Stimulated activated CD4-positive, alpha-beta T cell treated with anti-CD3 and anti-CD28 coated beads, Interleukin-15, amount 100 ng/mL, for 1 hour (primary cell): ENCODE measurements at places on chromosomes 5 and 9.

DNA sequence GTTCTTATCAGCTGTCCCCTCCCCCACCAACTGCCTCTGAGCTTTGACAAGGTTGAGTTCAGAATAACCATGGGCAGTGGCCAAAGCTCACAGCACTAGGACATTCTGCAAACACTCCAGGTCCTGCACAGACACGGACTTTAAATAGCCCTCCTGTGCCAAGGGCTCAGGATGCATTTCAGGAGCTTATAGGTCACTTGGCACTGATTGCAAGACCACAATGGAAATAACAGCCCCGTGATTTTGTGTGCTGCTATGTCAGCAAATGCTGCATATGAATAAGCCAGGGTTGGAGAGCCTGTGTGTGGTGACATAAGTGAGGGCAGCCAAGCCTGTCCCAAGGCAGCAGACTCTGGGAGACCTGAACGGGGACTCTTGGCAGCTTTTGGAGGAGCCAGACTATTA lies 150.7 kb downstream of the DMRT2 start:
- no peak for DNase-seq

- no peak for DNase-seq
Measured at GRCh38 chr5:133480366-133480765, 132.0 kb downstream of the FSTL4 start.

GRCh38 chr5:33611877-33612276 lies 171.1 kb downstream of the TARS1 start:
- DNase-seq, result no peak

- no peak for DNase-seq
Measured at GRCh38 chr9:70083429-70083828, 39.8 kb downstream of the MAMDC2 start.

DNA sequence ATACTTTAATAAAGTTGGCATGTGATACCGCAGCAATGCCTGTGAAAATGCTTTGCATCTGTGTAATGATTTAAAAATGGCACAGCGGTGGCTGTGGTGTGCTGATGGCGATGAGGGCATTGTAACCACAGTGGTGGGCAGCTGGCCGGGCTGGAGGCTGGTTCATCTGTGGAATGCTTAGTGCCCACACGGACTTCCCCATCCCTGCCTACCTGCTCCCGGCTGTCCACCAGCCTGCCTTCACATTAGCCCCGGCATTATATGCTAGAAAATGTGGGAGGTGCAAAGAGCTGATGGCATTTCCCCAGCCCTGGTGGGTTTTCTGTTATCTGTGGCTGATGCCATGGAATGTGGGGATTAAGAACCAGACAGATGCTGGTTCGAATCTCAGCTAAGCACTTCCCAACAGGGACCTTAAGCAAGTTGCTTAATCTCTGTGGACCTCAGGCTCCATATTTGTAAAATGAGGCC lies 2.9 kb upstream of the NDST1 start:
- no peak for DNase-seq

DNA sequence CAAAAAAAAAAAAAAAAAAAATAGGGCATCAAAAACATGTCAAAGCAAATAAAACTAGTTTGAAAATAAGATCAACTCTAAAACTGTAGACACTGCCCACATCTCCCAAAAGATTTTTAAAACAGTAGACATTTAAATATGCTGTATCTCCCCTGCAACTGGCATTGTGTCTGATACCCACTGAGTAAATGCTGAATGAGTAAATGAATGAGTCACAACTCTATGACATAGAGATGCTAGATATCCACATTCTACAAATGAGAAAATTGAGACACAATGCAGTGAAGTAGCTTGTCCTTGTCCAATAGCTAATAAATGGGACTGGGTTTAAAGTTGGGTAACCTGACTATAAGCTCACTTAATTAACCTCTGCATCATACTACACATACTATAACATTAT lies 14.1 kb upstream of the MAP1B start:
- DNase-seq, result no peak

DNA sequence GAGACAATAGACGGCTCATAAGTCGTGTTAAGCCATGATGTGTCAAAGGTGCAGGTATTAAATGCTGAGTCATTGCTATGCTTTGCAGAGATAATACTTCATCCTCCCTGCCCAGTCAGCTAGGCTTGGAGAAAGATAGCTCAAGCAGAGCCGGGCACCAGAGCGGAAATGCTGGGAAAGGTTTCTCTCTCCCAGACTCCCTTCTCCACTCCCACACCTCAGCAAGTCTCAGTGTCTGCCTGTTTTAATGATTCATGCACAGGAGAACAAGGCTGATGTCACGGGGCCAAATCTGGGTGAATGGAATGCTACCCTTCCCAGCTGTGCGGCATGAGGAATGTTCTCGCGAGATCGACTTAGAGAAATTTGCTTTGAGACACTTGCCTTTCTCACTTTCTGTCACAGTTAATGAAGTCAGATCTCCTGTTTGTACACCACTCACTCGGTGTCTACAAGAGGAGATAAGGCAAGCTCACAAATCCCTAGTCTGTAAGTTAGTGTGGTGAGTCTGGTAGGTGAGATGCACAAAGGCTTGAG lies 204.4 kb downstream of the EFNA5 start:
- no peak for DNase-seq

GRCh38 chr9:134455934-134456755 lies 129.9 kb downstream of the RXRA start:
- DNase-seq, result peak; percentile 29

DNA sequence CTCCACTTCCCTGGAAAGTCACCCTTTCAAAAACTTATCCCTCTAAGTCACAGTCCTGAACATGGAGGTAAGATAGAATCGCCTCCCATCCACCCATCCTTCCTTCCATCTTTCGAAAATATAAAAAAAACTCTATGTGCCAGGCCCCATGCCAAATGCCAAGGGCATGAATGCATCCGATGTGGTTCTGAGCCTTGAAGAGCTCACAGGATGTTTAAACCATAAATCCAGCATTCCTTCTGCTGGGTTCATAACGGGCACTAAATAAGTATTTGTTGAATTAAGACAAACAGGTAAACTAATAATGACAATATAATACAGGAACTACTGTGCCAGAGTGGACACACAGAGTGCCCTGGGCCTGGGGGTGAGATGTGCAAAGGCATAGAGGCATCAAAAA lies 147.3 kb downstream of the TTLL11 start:
- no peak for DNase-seq

GRCh38 chr9:136196404-136197083 lies 8.4 kb downstream of the LHX3 start:
- no peak for DNase-seq

DNA sequence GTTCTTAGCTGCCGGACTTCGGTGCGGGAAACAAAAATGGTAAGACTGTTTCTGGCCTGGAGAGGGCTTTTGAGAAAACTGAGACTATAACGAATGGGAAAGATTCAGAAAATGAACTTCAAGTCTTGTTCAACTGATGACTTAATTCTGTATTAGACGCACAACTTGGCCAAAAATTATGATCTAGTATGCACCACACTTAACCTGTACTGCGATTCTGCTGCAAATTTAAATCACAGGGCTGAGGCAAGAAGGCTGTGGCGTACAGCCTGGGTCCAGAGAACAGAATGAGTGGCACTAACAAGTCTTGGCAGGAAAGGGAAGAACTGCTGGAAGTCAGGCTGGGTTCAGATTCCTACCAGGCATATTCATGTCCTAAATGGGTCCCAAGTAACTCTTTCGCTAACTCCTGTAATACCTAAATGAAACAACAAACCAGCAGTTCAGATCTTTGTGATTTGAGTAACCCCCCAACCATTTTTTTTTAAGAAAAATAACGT lies 781 bp upstream of the COL23A1 start:
- DNase-seq, result no peak

DNA sequence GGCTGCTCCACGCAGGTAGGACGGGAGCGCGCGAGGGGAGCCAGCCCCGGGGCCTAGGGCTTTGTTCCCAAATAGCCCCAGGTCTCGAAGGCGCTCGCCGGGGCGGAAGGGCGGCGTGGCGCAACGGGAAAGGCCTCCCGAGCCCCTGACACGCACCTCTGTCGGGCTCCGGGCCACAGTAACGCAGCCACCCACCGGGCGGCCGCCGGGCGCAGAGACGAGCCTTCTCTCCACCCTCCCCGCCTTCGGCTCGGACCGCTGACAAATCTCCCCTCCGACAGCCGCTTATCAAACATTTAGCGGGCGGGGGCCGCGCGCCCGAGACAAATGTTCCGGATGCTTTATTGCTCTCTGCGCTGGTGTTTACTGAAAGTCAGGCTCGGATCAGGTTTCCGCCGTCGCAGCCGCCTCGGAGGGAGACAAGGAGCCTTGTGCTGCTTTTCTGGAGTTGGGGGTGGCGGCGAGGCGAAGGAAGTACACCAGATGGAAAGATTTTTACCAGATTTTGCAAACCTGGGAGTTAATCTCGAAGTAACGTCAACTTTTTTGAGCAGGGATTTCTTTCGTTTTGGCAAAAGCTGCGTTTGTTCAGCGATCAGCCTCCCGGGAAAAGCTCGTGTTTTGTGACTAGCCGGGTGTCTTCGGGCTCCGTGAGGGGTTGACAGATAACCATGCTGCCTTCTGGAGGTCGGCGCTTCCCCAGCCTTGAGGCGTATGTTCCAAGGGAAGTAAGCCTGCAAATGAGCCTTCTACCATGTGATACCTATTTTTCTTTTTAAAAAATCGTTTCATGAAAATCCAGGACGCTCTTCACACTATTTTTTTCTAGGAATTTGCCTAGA lies 950 bp downstream of the RGMB start:
- peak; percentile 40 for DNase-seq

DNA sequence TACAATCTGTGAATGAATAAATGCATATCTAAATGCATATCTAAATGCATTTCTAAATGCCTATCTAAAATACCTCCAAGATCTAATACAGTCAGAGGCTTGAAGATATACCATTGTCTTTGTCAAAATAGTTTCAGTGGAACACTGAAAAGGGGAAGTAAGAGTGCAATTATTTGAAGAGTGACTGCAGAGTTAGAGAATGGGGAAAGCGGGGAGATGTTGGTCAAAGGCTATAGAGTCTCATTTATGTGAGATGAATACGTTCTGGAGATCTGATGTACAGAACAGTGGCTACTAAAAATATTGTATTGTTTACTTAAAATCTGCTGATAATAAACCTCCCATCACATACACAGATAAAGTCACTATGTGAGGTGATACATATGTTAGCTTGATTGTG lies 1126.2 kb upstream of the CDH9 start:
- DNase-seq, result no peak

GRCh38 chr5:124998520-124998919 lies 252.1 kb upstream of the ZNF608 start:
- no peak for DNase-seq

DNA sequence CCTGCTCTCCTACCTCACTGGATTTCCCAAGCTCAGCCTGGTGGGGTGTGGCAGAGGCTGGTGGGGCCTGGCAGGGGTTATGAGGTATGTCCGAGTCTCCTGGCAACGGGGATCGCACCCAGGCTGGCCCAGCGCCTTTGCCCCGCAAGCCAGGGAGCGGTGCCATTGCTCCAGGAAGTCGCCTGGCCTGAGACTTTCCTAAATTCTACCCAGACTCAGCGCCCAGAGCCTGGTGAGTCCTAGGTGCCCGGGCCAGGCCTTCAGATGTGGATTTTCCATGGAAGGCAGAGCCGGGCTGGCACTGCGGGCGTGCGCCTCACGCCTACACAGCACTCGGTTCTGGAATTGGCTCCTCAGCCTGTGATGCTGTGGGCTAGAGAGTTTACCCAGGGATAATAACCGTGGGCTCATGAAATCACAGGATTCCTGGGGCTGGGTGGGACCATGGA lies 155.4 kb upstream of the COL5A1 start:
- DNase-seq, result no peak

DNA sequence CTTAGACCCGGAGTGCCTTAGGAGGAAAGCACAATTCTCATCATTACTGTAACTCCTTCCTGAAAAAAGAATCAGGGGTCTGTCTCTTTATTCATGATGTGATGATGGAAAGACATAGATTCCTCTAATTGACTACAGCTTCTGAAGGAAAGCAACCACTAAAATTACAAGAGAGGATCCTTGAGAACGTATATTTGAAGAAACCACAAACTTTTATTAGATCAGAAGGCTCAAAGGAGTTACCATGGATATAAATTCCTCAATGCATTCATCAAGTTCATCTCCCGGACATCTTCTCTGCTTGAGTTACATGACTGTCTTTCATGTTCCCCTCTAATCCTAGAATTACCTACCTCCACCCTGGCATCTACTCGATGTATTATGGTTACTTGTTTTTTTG lies 104.1 kb upstream of the PAPPA start:
- DNase-seq, result no peak

DNA sequence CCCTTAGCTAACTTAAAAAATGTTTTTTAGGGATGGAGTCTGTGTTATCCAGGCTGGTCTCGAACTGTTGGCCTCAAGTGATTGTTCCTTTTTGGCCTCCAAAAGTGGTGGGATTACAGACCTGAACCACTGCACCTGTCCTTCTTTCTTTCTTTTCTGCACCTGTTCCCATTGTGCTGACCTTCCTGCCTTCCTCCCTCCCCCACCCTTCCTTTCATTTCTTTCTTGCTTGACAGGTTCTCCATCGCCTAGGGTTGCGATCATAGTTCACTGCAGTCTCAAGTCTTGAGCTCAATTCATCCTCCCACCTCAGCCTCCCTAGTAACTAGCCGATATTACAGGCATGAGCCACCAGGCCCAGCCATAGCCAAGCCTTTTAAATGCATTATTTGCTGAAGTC lies 20.6 kb downstream of the JMY start:
- no peak for DNase-seq

DNA sequence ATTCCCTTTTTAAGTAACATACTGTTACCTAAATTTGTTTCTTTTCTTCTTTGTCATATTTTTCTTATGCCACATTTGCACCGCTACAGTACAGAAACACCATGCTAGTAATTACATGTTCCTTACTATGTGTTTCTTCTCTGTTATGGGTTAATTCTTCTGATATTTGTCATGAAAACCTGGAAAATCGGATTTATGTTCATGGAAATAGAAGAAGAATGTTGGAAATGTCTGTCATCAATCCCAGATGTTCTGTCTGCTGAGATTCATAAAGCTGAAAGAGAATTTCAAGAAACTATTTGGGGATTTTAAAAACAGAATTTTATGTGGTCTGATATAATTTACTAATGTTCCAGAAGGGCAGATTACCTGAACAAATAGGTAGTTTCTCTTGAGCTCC lies 305.2 kb upstream of the NREP start:
- no peak for DNase-seq

- DNase-seq, result no peak
Measured at GRCh38 chr5:103667068-103667467, 104.5 kb upstream of the NUDT12 start.

DNA sequence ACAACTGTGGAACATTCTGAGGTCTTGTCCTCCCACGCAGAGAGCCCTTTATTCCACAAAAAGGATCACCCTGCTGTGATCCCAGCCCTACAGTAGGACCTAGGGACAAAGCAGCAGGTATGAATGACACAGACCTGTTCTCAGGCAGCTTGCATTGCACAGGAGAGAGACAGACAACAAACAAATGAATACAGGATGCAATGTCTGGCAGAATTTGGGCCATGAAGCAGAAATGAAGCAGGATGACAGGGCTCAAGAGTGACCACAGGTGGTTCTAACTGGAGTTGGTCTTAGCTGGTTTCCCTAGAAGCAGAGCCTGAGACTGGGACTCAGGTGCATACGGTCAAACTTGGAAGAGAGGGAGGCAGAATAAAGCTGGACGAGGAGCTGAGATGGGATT lies 388.8 kb downstream of the CDK5RAP2 start:
- no peak for DNase-seq

- no peak for DNase-seq
Measured at GRCh38 chr9:125527471-125528002, 179.5 kb downstream of the MAPKAP1 start.

GRCh38 chr5:162990856-162991497 lies 446.4 kb upstream of the CCNG1 start:
- DNase-seq, result no peak

- DNase-seq, result no peak
Measured at GRCh38 chr5:113240951-113241726, 193.7 kb downstream of the TSSK1B start.
